ENCODE measurements at places on chromosomes 3 and 15. TPM values are rescaled to one million over a fixed set of nuclear protein-coding genes. Genes with fewer than 3 reads are reported as not detected.

ZWILCH gene
- 23.2 TPM for total RNA-seq

CKMT1A gene
- 37.3 TPM for total RNA-seq

PLAAT1 gene
- 2.6 TPM for total RNA-seq

MAGI1 gene
- 53.1 TPM for total RNA-seq

DPH3 gene
- total RNA-seq = 30.2 TPM

CBLB gene
- 57.0 TPM for total RNA-seq

PDZRN3 gene
- total RNA-seq = 58.6 TPM

SCN11A gene
- total RNA-seq = 1.4 TPM

STRIT1 gene
- not detected for total RNA-seq

All from type B pancreatic cell (in vitro differentiated cells).